ENCODE measurements at places on chromosomes 6 and 20. TPM values are rescaled to one million over a fixed set of nuclear protein-coding genes. Genes with fewer than 3 reads are reported as not detected.

DNA sequence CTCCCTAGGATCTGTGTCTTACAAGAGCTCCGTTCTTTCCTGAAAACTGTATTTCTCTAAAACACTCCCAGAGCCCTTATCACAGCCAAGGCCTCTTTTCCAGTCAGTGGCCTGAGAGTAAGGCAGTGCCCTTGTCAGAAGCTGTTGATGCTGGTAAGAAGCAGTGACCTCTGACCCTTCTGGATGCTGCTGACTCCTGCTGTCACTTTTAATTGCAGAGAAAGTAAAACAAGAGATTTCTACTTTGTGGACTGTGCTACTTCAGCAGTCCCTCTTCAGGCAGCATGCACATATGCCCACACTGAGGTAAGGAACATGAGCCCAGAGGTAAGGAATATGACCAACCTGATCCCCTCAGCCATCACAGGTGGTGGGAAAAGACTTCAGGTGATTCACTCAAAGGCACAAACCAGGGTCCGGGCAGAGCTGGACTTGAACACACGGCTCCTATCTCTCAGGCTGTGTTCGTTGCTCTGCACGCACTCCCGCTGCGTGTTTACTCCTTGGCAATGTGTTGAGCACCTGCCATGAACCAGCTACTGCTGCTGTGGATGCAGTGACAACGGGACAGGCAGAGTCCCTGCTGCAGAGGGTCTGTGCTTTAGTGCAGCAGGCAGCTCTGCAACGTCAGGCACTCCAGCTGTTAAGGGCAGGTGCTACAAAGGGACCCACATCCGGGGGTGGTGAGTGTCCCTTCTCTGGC is 201.9 kb upstream of the CST7 start:
- no peak for DNase-seq

- DNase-seq = no peak
Observed at GRCh38 chr6:13998356-13998755, 73.6 kb downstream of the RNF182 start.

- no peak for DNase-seq
Observed at GRCh38 chr20:5977223-5977622, 26.8 kb downstream of the MCM8 start.

Gene LRRC73
- 0.53 TPM for polyA plus RNA-seq

Gene NANP
- polyA plus RNA-seq = 5.2 TPM

GRCh38 chr20:33933469-33933909 is 60.2 kb upstream of the RALY start:
- DNase-seq = peak; percentile 62

Gene TDRD6
- polyA plus RNA-seq = 0.42 TPM

- DNase-seq = no peak
Observed at GRCh38 chr6:63352544-63353285, 32.9 kb upstream of the LGSN start.

Gene CCND3
- polyA plus RNA-seq = 47.1 TPM

Gene SLC22A16
- not detected for polyA plus RNA-seq

DNA sequence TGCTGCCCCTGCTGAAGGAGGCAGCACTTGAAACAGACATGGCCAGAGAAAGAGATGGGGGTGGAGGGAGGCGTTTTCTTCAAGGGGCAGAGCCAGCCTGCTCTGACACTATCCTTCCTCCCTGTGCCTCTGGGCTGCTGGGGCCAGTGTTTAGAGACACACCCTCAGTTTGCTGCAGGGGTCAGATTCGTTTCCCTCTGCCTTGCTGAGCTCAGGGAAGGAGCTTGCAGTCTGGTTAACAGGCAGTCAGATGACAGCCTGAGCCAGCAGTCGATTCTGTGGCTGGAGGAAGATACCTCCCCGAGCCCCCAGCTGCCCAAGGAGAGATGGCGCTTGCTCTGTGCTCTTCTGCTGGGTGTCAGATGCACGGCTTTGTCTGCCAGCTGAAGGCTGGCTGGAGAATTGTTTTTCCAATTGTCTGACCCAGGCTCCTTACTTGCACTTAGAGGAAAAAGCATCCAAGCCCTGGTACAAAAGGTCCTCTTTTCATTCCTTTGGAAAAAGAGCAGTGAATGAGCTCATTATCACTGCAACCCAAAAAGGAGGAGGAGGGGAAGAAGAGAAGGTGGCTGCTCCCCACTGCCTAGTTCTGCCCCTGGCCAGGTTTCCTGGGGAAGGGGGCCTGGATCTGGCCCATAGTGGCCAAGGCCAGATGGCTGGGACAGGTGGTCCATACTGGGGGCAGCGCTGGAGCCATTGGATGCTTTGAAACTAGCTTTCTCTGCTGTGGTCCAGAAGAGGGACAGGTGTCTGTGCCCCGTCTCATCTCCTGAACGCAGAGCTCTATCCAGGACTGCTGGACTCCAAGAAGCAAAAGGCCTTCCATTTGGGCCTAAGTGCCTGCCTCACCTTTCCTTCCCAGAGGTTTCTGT is 88.2 kb downstream of the TCP11 start:
- peak; percentile 51 for DNase-seq

Gene TPD52L1
- 51.5 TPM for polyA plus RNA-seq

DNA sequence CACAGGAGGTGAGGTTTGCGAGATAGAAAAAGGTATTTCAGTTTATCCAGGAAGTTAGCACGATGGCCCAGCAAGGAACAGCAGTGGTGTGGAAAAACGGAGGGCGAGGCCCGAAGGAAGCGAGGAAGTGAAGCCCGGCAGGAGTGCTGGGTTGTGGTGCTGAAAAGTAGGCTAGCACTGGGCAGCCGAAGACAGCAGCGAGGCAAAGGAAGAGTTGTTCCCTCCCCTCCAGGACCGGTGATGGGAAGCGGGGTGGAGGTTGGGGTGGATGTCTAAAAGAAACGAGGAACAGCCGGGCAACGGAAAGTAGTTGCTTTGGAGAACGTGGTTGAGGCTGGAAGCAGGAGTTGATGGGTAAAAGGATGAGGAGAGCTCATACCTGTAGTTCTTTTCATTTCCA is 1.4 kb downstream of the METTL24 start:
- DNase-seq = no peak

Gene CST2
- polyA plus RNA-seq = not detected

DNA sequence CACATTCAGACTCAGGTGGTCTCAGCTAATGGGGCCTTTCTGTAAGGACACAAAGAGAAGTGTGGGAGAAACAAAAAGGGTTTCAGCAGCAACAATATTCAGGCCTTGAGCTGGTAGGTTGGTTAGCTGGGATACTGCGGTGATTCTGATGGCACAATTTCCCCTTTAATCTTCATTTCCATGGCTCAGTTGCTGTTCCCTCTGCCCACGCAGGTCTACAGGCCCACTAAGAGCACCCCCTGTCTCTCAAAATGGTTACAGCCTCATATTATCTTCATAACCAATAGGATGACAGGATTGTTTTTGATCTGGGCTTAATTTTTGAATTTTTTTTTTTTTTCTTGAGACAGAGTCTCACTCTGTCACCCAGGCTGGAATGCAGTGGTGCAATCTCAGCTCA is 48.9 kb downstream of the MYB start:
- no peak for DNase-seq

GRCh38 chr20:36737183-36737499 is 8.7 kb downstream of the NDRG3 start:
- DNase-seq = no peak

DNA sequence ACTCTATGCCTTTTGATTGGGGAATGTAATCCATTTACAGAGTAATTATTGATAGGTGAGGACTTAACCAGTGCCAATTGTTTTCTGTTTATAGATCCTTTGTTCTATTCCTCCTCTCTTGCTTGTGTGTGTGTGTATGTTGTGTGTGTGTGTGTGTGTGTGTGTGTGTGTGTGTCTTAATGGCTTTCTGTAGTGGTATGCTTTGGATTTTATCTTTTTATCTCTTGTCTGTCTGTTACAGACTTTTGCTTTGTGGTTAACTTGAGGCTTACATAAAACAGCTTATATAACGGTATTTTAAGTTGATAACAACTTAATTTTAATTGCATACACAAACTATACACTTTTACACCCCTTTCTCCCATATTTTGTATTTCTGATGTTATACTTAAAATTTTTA is 54.7 kb downstream of the CDC5L start:
- no peak for DNase-seq

DNA sequence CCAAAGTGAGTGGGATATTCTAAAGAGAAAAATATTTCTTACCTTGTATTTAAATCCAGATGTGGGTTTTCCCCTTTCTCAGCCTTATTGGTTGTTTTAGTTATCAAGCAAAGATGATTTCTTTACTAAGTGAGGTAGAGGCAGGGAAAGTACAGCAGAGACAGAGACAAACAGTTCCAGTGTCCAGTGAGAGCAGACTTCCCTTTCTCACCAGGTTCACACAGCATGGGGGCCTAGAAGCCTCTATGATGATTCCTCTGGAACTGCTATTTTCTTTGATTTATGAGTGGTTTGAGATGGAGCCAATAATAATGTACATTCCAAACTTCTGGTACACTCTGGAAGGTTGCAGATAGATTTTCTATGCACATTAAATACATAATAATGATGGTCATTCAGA is 234.0 kb upstream of the MARCKS start:
- no peak for DNase-seq

- no peak for DNase-seq
Observed at GRCh38 chr6:74070091-74070490, 374.1 kb downstream of the CD109 start.

- DNase-seq = no peak
Observed at GRCh38 chr6:19896693-19897010, 59.5 kb downstream of the ID4 start.

- peak; percentile 64 for DNase-seq
Observed at GRCh38 chr6:47308552-47309290, 984 bp downstream of the TNFRSF21 start.

DNA sequence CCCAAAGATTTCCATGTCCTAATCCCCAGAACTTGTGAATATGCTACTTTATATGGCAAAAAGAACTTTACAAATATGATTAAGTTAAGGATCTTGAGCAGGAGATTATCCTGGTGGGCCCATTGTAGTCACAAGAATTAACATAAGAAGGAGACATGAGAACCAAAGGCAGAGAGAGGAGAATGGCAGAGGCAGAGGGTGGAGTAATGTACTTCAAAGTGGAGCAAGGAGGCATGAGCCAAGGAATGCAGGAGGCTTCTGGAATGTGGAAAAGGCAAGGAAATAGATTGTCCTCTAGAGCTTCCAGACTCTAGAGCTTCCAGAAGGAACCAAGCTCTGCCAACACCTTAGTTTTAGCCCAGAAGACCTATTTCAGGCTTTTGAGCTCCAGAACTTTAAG is 147.4 kb downstream of the MOXD1 start:
- DNase-seq = no peak

- no peak for DNase-seq
Observed at GRCh38 chr6:110095101-110095500, 84.4 kb downstream of the WASF1 start.

GRCh38 chr20:62782149-62782892 is 14.0 kb upstream of the MRGBP start:
- DNase-seq = no peak

DNA sequence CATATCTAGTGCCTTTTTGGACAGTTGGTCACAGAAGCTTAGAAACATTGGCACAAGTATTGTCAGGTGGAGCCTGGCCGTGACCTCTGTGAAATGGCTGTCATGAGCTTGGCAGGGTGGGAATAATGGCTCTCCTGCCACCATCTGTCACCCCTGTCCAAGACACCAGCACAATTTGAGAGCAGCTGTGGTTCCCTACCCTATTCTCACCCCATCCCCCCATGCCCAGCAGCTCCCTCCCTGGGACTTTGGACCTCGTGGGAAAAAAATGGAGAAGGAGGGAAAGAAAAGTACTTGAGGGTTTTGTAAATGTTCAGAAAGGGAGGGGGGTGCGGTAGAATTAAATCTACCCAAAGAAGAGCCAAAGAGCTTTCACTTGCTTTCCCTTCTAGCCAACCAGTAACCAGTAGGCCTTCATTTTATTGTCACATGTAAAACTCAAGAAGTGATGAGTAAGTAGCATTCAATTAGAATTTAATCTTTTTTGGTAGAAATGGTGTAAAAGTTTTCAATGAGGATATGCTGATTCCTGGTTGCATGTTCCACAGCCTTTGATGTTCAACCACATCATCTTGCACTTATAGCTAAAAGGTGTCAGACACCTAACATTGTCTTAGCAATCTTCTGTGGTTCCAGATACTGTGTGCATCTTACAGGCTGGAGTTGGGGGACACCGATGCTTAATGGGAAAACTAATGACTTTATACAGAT is 263.5 kb upstream of the TAB2 start:
- DNase-seq = no peak

- DNase-seq = no peak
Observed at GRCh38 chr20:64090165-64090564, 6.0 kb upstream of the LKAAEAR1 start.

DNA sequence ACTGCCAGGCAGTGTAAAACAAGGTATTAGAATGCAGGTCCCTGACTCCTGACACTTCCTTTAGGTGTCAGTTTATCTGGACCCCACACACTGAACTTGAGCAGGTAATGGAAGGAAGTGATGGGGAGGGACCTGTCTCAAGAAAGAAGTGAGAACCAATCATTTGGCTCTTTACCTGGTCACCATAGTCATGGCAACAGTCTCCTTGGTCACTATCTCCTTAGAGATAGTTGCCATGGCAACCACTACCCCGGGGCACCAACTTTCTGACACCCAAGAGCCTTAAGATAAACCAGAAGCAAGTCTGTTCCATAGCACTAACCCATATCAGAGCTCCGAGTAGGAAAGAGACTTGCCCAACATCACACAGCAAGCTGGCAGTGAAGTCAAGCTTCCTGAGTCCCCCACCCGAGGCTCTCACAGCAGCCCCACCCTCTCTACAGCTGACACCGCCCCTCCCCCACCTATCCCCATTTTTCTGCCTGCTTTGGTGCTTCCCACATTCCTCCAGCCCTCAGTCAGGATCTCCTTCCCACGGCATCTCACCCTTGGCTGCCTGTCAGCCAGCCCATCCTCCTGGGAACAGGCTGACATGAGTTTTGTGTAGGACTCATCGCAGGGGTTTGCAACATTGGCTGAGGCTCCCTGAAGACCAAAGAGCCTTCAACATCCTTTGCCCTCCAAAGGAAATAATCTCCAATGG is 16.3 kb upstream of the HM13 start:
- DNase-seq = peak; percentile 69

GRCh38 chr6:18280084-18280483 is 15.8 kb upstream of the DEK start:
- no peak for DNase-seq

Gene RIOK1
- 7.0 TPM for polyA plus RNA-seq

Data from heart left ventricle (tissue), 16 donors.